ENCODE measurements at places on chromosomes 1 and 21.

- DNase-seq, result no peak
Measured at GRCh38 chr1:248857749-248858095, 1.2 kb downstream of the ZNF692 start.

- no peak for DNase-seq
Measured at GRCh38 chr1:150765296-150765976, at the start of gene CTSS. CTSS (minus strand) TSS chr1:150765778; CDS start chr1:150764763, 1,015 bp downstream.

GRCh38 chr1:92509619-92510018 is 22.9 kb upstream of the GFI1 start:
- DNase-seq, result no peak

- no peak for DNase-seq
Measured at GRCh38 chr1:14848625-14849024, 250.1 kb downstream of the KAZN start.

- no peak for DNase-seq
Measured at GRCh38 chr1:212512816-212513559, 80.3 kb downstream of the NENF start.
